Hair follicle dermal papilla cell (primary cell): ENCODE measurements at places on chromosomes 5 and 9. TPM values are rescaled to one million over a fixed set of nuclear protein-coding genes. Genes with fewer than 3 reads are reported as not detected.

Gene COL15A1
- 6.6 and 29.7 TPM in 2 replicates for total RNA-seq

Gene IFNA2
- total RNA-seq: not detected in 2 replicates

Gene PJA2
- total RNA-seq: 93.5 and 106 TPM in 2 replicates

Gene NMUR2
- total RNA-seq: not detected in 2 replicates

Gene CATSPER3
- total RNA-seq: not detected in 2 replicates

Gene PCDHGA1
- total RNA-seq: 1.1 and 1.6 TPM in 2 replicates

Gene RGMB
- 322 and 379 TPM in 2 replicates for total RNA-seq

Gene ACTBL2
- total RNA-seq: not detected in 2 replicates

Gene FYB1
- total RNA-seq: 0.12 and 0.32 TPM in 2 replicates

Gene TUSC1
- 24.5 and 30.7 TPM in 2 replicates for total RNA-seq

Gene JAKMIP2
- total RNA-seq: 7.8 and 8.1 TPM in 2 replicates

Gene ITGA1
- 105 and 125 TPM in 2 replicates for total RNA-seq

Gene SPEF2
- total RNA-seq: 5.5 and 10.5 TPM in 2 replicates

Gene PRR16
- total RNA-seq: 42.9 and 51.6 TPM in 2 replicates
